ENCODE measurements at places on chromosomes 13 and 19.

DNA sequence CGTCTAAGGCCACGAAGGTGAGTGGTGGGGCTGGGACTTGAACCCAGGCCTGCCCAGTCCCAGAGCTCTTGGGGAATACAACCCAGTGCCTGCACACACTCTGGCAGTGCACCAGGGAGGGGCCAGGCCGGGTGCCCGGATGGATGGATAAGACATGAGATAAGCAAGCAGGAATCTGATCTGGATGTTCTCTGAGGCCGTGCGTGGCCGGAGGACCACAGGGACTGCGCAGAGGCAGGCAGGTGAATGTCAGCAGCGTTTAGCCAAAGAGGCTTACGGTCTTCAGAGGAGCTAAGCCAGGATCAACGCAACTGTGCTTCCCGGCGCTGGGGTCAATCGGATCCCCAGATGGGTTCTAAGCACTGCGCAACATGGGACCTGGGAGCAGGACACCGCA lies 1.5 kb downstream of the ZNF787 start:
- H3K27me3 ChIP-seq, result no peaks in the 10 kb centered on the region
- H3K4me3 ChIP-seq, result peak overlapping the region; percentile 56
- no peaks in the 10 kb centered on the region for H3K36me3 ChIP-seq
- H3K4me1 ChIP-seq, result peaks cover 49% of the 10 kb centered on the region

GRCh38 chr19:22144394-22144793 lies 52.4 kb downstream of the ZNF676 start:
- no peak overlapping the region for H3K4me3 ChIP-seq
- no peak overlapping the region for H3K27ac ChIP-seq
- H3K27me3 ChIP-seq, result no peaks in the 10 kb centered on the region
- no peaks in the 10 kb centered on the region for H3K4me1 ChIP-seq
- no peak for DNase-seq
- no peaks in the 10 kb centered on the region for H3K36me3 ChIP-seq

GRCh38 chr19:12777217-12778016 lies 2.1 kb upstream of the HOOK2 start:
- H3K27ac ChIP-seq, result peak overlapping the region; percentile 82
- H3K4me3 ChIP-seq, result peak overlapping the region; percentile 84
- H3K36me3 ChIP-seq, result no peaks in the 10 kb centered on the region
- peak; percentile 80 for DNase-seq
- H3K27me3 ChIP-seq, result no peaks in the 10 kb centered on the region

DNA sequence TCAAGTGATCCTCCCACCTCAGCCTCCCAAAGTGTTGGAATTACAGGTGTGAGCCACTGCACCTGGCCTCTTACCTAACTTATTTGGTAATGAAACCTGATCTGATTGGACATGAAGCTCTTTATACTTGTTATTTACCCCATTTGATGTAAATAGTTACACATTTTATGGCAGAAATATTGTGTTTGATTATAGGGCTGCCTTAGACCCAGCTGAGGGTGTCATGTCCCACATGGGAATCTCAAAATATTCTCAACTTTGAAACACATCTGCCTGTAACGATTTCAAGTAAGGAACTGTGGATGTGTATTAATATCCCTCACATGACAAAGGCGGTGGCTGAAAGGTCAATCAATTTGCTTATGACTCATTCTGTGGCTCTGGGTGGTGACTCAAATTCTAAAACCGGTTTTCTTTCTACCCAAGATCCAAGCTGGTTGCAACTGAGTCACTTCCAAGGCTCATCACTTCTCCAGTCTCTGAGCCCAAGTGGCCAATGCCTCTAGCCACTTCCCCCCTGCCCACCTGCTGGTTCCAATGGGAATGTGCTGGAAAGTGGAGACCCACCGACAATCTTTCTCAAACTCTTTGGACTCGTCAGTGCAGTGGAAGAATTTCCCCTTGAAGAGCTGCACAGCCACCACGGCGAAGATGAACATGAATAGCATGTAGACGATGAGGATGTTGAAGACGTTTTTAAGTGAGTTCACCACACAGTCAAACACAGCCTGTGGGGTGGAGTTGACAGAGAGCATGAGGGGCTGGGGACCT lies 110.9 kb downstream of the IER2 start:
- DNase-seq, result no peak
- no peak overlapping the region for H3K27ac ChIP-seq
- no peak overlapping the region for H3K4me3 ChIP-seq
- H3K4me1 ChIP-seq, result no peaks in the 10 kb centered on the region

DNA sequence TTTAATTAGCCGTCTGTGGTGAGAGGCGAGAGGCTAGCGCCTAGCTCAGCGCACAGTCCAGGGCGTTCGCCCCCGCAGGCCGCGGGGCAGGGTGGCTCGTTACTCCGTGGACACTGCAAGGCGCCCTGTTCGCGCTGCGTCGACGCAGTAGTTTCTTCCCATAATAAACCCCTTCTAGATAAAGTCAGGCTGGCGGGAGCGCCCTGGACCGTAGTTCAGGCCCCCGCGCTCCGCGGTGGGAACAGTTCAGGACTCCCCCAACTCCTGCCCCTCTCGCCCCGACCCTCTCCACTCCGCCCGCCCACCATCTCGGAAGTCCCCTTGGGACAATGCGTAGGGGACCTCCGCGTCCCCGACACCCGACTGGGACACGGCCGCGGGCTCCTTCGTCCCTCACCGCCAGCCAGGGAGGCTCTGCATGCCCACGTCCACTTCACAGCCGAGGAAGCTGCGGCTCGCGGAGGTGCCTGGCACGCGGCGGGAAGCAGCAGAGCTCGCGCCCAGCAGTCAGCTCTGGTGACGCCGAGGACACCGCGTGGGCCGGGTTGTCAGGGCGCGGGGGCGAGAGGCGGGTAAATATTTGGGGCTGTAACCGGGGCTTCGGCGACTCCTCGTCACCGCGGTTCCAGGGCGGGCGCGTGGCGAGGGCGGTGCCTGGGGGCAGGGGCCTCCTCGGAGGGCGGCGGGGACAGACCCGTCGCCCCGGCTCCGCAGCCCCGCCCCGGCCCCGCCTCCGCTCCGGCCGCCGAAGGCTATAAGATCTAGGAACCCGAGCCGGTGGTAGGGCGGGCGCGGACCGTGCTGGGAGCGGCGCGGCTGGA lies at the start of gene RGCC:
TSS of gene RGCC (plus strand) at position 783 of the 821 bp plus-strand sequence. CDS start 158 bp downstream, outside the sequence.
- H3K36me3 ChIP-seq, result peaks cover 34% of the 10 kb centered on the region
- peak within 1 kb of the TSS; percentile 92 for H3K4me3 ChIP-seq
- peak within 1 kb of the TSS; percentile 93 for H3K27ac ChIP-seq
- H3K4me1 ChIP-seq, result peaks cover 38% of the 10 kb centered on the region
- no peaks in the 10 kb centered on the region for H3K27me3 ChIP-seq

Data from CD4-positive, alpha-beta T cell (primary cell).